ENCODE measurements at places on chromosomes 12 and 14. TPM values are rescaled to one million over a fixed set of nuclear protein-coding genes. Genes with fewer than 3 reads are reported as not detected.

DNA sequence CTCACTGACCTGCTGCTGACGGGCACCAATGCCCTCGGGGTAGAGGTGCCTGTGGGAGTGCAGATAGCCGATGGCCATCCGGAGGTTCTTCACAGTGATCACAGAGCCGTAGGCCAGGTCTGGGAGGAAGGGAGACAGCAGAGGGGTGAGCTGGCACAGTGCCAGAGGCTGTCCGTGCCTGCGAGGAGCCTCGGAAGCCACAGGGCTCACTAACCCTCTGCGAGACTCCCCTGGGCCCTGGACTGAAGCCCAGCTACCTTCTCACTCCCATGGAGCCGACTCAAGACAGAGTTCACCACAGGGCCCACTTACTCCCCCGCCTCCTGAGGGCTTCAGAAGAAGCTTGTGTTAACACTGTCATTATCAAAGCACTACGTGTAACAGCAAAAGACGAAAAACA lies 24.5 kb downstream of the POMT2 start:
- no peak for DNase-seq

The FGD6 gene
- total RNA-seq: 12.5 TPM

The GALNT9 gene
- 0.49 TPM for total RNA-seq

DNA sequence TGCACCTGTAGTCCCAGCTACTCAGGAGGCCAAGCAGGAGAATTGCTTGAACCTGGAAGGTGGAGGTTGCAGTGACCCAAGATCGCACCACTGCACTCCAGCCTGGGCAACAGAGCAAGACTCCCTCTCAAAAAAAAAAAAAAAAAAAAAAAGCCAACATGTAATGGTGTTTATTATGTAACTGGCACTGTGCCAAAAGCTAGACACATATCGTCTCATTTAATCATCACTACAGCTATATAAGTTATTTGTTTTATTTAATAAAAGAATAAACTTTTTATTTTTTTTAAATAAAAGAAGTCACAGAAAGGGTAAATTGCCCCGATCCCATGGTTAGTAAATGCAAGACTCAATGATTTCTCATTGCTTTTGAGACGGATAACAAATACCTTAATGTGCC lies 76.9 kb downstream of the PTCSC3 start:
- DNase-seq: no peak

GRCh38 chr12:401235-402028 lies at the start of gene CCDC77:
CCDC77 (plus strand) TSS chr12:401644; CDS start chr12:409384, 7,740 bp downstream.
- DNase-seq: peak; percentile 91

DNA sequence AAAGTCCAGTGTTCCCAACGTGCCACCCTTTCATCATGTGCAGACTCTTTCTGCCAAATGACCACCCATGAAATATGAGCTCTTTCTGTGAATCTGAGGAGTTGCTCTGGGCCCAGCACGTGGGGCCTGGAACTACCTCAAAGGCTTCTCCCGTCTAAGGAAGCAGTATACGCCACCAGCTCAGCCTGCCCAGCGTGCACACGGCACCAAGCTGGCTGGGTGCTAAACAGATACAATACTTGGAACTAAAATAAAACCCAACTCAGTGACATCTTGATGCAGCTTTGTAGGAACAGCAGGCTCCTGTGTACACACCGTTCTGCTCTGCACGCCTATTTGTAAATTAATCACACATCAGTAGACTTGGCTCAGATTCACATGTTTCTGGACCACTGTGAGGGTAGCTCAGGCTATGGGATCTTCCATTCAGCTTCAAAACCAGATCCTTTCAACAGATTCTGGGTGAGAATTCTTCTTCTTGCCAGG lies 74.8 kb downstream of the ARL6IP4 start:
- DNase-seq: no peak

The MUCL1 gene
- total RNA-seq: not detected

The OR8S1 gene
- not detected for total RNA-seq

The ERBB3 gene
- total RNA-seq: 1.5 TPM

DNA sequence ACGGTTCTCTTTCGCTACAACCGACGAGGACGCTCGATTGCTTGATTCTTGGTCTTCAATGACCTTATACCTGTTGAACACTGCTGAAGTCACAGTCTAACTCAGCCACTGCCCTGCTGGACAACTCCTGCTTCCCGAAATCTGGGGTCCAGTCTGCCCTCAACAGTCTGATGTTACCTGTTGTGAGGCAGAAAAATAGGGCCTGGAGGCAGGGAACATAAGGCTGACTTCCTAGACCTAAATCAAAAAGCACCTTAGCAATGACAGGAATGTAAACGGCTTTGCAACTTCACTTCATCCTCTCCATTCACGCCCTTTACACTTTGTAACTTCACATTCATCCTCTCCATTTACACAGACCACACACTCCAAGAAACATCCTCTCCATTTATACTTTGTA lies 597 bp upstream of the GLTP start:
- DNase-seq: no peak

- no peak for DNase-seq
Measured at GRCh38 chr12:85527192-85527591, 247.2 kb downstream of the ALX1 start.

The SMOC1 gene
- total RNA-seq: 0.25 TPM

The C1QL4 gene
- 0.18 TPM for total RNA-seq

The FAM90A1 gene
- total RNA-seq: not detected

DNA sequence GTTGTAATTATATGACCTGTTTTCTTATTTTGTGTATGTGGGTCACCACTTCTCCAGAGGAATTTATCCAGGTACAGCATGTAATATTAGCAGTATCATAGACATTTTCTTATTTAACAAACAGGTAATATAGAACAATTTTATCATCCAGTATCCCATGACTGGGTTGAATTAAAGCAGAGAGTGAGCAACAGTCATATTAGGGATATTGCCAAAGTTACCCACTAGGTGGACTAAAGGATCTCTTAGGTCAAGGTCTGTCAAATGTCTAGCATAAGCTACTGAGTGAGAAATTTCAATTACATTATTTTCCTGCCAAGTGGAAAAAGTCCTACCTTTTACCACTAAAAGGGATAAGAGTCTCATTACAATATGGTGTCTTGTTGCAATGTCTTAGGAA lies 62.1 kb upstream of the TRIM9 start:
- peak; percentile 38 for DNase-seq

DNA sequence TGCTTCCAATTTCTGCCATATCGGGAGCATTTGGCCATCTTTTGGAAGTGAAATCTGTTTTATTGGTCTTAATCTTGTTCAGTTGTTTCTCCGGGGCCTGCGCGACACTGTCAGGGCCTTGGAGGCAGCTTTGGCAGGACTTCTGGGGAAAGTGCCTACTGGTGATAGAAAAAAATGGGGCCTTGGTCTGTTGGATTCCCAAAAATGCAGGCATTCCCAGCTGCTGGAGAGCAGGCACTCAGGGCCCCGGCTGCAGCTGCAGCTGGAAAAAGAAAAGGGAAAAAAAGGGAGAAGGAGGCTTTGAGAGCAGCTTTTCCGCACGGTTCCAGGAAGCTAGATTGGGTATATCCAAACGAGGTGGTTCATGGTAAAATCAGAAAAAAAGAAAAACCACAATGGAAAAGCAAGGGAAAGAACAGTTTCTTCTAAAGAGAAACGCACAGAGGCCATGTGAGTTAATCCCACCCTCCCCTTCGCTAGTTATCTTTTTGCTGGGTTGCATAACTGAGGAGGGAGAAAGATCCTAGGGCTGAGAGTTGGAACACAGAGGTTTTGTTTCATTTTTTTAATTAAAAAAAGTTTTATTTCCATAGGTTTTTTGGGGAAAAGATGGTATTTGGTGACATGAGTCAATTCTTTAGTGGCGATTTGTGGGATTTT lies 134.7 kb upstream of the RFLNA start:
- DNase-seq: no peak

The AHNAK2 gene
- 78.4 TPM for total RNA-seq

DNA sequence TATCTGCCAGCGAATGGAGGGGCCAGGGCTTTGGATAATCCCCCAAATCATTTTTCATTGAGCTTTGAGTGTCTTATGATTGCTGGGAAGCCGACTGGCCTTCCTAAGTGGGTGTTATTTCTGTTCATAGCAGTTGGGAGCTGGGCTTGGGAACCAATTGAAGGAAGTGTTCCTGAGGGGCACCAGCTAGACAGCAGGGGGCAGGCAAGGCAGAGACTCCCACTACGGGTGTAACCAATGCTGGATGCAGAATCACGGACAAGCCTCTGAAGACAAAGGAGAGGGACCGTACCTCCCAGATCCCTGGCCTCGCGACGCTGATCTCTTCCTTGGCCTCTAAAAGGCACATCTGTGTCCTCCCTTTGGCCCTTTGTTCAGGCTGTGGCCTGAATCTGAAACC lies 149.0 kb upstream of the PRMT8 start:
- peak; percentile 28 for DNase-seq

GRCh38 chr14:48925184-48925583 lies 661.0 kb downstream of the RPS29 start:
- no peak for DNase-seq

DNA sequence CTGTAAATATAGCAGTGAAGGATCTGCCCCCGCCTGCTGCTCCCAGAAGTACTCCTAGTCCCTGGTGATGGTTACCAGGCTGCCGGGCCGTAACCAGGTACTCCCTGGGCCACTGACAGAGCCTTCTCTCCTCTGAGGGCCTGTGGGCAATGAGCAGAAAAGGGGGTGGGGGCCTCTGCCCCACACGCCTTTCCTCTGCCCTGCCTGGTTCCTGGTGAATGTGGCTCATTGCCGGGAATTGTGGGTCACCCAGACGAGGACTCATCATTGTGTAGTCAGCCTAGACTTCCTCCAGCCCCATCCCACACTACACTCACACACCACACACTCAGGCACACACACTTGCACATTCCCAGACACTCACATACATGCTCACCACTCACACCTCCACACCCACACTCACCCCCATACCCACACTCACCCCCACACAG lies 35.7 kb upstream of the ACTN1 start:
- no peak for DNase-seq

The SPTB gene
- total RNA-seq: under 0.01 TPM

The CPNE6 gene
- not detected for total RNA-seq

DNA sequence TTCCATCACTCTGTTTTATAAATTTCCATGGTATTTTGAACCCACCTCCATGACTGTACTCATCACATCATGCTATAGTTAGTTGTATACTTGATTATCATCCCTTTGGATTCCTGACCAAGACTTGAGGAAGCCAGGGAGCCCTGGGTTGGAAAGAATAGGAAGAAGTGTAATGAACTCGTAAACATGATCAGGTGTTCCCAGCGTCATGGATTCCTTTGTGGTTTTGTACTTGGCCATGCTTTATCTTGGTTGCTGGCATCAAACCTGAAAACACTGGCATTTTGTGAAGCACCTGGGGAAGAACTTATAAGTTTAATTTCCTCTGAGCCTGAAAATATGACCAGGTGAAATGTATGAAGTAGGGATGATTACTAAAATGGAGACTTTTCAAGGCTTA lies 76.4 kb downstream of the CHST11 start:
- DNase-seq: no peak

GRCh38 chr14:22390824-22391461 lies 198.1 kb downstream of the DAD1 start:
- no peak for DNase-seq

The ARHGAP9 gene
- total RNA-seq: 0.18 TPM

The PRICKLE1 gene
- total RNA-seq: 15.6 TPM

- DNase-seq: no peak
Measured at GRCh38 chr14:79708426-79709388, 502.6 kb downstream of the DIO2 start.

The AQP2 gene
- not detected for total RNA-seq

DNA sequence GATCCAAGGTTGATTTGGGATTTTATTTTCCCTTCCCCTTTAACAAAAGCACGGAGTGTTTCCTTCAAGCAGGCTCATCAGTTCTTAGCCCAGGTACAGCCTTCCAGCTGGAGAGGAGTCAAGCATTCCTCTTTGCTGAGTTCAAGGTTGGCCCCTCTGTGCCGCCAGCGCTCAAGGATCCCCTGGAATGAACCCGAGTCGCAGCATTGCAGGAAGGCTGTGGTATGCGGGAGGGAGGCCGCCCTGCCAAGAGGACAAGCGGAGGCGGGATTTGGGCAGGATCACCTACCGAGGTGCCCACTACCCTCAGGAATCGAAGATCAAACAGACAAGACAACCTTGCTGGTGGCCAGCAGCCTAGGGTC lies 53.9 kb upstream of the NCOR2 start:
- peak; percentile 93 for DNase-seq
